ENCODE measurements at places on chromosomes 16 and 17. TPM values are rescaled to one million over a fixed set of nuclear protein-coding genes. Genes with fewer than 3 reads are reported as not detected.

DNA sequence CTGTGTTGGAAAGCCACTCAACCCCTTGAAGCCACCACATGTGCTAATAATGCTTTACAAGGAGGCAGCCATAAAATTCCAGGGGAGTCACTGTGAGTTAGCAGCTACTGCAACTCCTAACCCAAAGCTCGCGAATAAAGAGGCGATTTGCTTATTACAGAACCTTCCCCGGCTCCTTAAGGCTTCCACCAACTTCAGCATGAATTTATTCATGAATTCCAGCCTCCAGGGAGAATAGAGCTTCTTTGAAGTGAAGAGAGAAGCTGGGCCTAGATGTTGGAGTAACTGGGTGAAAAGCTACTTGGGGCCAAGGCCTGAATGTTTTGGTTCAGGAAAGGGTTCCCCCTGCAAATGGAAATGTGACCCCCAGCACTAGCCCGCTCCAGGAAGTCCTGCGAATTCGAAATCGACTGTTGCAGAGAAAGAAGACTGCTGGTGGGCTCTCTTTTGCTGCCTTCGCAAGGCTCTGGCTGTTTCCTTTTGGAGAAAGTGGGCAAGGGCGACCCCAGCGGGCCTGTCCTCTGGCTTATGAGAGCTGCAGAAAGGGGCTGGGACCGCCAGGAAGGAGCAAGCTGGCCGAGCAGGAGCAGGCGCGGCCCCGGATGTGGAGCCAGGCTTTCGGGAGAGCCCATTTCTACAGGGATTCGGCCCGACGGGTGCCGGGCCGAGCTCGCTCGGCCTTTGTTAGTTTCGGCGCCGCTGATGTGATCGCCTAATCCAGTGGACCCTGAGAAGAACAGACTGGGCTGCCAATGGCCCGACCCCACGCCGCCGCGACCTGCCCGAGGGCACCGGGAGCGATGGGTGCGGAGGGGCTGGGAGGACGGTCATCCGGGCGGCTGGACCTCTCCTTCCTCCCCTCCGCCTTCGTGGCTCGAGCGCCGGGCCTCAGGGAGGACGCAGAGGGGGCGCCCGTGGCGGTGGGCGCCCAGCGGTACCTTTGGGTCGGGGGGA lies 7.6 kb downstream of the CBX8 start:
- no peak for DNase-seq

DNA sequence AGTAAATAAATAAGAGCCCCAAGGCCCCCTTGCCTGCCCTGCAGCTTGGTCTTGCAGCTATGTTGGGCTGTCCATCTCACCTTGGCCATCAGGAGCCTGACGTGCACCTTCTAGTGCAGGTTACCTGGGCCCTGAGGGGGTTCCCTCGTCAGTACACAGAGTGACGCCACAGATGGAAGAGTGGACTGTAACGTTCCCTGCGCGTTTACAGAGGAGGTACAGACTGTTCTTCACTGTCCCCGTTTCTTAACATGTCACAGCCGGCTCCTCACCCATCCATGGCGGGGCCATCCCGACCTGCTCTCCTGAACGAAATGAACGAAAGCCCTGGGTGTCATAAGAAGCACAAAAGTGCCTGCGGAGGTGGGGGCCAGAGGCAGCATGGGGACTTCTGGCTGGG lies 15.9 kb upstream of the FASN start:
- no peak for DNase-seq

GRCh38 chr17:83144421-83145357 lies 65.3 kb downstream of the METRNL start:
- DNase-seq, result no peak

DNA sequence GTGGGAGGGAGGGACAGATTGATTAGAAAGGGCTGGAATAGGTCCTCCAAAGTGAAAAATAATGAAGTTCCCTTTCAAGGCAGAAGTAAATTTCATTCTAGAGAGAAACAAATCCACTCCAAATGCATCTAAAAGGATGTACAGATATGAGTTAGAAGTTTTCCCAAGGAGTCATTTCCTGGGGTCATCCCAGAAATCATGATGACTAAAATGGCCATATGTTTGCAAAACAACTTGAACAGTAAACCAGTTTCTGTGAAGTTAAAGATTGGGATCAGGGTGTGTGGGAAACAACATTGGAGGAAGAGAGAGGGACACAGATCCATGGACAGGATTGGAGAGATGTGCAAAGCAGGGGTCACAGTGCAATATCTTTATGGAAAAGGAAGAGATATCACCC lies 32.5 kb upstream of the ARHGAP44 start:
- no peak for DNase-seq

GRCh38 chr16:80198311-80199299 lies 342.2 kb upstream of the DYNLRB2 start:
- DNase-seq, result no peak

- DNase-seq, result no peak
These were observed 30.6 kb downstream of the MYO18A start for GRCh38 chr17:29149431-29150064.

CTRB1 gene
- not detected for total RNA-seq

DYNLRB2 gene
- total RNA-seq, result not detected

DNA sequence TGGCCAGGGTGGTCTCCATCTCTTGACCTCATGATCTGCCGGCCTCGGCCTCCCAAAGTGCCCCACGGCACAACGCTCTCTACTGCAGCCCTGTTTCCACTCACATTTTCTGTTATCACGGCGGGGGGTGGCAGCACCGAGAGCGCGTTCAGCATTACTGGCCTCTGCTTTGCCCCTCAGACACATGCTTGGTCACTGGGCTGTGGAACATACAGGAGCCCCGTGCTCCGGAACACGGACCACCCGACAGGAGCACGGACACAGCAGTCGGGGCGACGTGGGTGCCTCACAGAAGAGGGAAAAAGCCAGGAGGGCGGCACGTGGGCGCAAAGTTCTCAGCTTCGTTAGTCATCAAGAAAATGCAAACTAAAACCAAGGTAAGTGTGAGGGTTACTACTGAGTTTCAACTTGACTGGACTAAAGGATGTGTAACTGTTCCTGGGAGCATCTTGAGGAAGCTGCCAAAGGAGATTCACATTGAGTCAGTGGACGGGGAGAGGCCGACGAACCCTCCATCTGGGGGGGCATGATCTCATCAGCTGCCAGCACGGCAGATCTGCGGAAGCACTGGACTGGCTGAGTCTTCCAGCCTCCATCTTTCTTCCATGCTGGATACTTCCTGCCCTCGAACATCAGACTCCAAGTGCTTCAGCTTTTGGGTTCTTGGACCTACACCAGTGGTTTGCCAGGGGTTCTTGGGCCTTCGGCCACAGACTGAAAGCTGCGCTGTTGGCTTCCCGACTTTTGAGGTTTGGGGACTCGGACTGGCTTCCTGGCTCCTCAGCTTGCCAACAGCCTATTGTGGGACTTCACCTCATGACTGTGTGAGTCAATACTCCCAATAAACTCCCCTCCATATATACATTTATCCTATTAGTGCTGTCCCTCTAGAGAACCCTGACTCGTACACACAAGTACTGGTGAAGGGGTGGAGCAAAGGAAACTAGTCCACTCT lies 106.8 kb downstream of the ZNF778 start:
- DNase-seq, result no peak

DNA sequence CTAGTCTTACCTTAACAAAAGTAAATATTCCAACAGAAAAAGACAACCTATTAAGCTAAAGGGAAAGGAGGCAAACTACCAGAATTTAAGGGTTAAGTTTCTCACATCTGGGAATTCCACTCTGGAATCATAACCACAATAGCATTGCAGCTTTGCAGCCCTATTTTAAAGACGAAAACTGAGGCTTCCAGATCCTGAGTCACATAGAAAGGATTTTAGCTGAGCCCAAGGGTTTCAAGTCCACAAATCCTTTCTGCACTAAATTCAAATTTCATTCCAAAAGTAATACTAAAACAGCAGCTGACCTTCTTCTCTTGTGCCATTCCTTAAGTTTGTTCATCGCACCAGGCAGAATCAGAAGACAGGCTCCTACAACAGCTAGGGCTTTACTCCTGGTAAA lies 17.8 kb downstream of the XYLT1 start:
- no peak for DNase-seq

PRSS27 gene
- total RNA-seq, result 3.8 TPM

DNA sequence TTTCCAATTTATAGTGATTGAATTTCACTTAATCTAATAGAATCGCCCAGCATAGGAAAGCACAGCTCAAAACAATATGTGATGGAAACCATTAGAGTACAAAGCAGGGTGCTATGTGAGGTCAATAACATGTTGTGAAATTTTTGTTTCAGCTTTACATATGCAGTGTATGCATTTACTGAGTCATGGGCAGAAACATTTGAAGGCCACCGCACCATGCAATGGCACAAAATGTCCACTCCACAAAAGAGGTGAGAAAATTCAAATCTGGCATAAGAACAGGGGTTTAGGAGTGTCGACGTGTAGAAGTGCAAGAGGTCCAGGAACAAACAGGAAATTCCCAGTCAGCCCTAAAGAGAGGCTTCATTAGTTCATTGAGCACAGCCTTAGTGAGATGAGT lies 131.2 kb downstream of the ANKFN1 start:
- no peak for DNase-seq

Measured in NCI-H460 (cell line).